CD4-positive, alpha-beta memory T cell (primary cell): ENCODE measurements at places on chromosomes 1 and 21. TPM values are rescaled to one million over a fixed set of nuclear protein-coding genes. Genes with fewer than 3 reads are reported as not detected.
A peak's percentile ranks its signal among the peaks of the same experiment; 100 is the strongest.

DNA sequence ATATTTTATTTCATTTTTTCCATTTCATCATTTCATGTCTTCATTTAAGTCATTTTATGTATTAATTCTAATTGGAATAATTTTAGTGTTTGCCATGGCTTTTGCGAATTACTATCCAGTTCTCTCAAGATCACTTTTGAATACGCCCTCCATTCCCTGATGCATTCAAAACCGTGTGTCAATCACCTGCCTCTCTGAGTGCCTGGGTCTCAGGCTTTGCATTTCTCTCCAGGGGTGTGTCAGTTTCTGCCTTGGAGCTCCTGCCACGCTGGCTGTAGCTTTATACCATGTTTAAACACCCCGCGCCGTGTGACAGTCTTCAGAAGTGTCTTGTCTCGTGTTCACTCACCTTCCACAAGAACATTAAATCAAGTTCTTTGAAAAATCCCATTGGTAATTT lies 7.4 kb upstream of the DNMT3L start:
- no peak overlapping the region for H3K27ac ChIP-seq
- H3K4me1 ChIP-seq = no peaks in the 10 kb centered on the region
- no peak for DNase-seq
- no peak overlapping the region for H3K4me3 ChIP-seq
- H3K27me3 ChIP-seq = no peaks in the 10 kb centered on the region

GRCh38 chr1:85630493-85630892 lies 49.9 kb downstream of the CCN1 start:
- H3K27ac ChIP-seq = no peak overlapping the region
- H3K27me3 ChIP-seq = no peaks in the 10 kb centered on the region
- no peaks in the 10 kb centered on the region for H3K4me1 ChIP-seq
- H3K4me3 ChIP-seq = no peak overlapping the region
- DNase-seq = no peak
- no peaks in the 10 kb centered on the region for H3K36me3 ChIP-seq

Gene EPHA10
- not detected for polyA plus RNA-seq

- peak overlapping the region; percentile 37 for H3K4me3 ChIP-seq
- peaks cover 27% of the 10 kb centered on the region for H3K36me3 ChIP-seq
- peak; percentile 83 for DNase-seq
- H3K27me3 ChIP-seq = no peaks in the 10 kb centered on the region
- H3K27ac ChIP-seq = peak overlapping the region; percentile 89
Measured at GRCh38 chr1:206579747-206580437, 32.4 kb downstream of the EIF2D start.

Gene ARHGAP29
- polyA plus RNA-seq = not detected

Gene MROH9
- polyA plus RNA-seq = not detected

- H3K4me1 ChIP-seq = peaks cover 40% of the 10 kb centered on the region
- peaks cover 48% of the 10 kb centered on the region for H3K27me3 ChIP-seq
- DNase-seq = no peak
- H3K4me3 ChIP-seq = no peak overlapping the region
Measured at GRCh38 chr1:152107031-152107983, 7.9 kb downstream of the TCHH start.

- H3K4me3 ChIP-seq = no peak overlapping the region
- no peaks in the 10 kb centered on the region for H3K36me3 ChIP-seq
- H3K27me3 ChIP-seq = no peaks in the 10 kb centered on the region
- DNase-seq = no peak
- no peaks in the 10 kb centered on the region for H3K4me1 ChIP-seq
- no peak overlapping the region for H3K27ac ChIP-seq
Measured at GRCh38 chr1:227898502-227899140, 49.1 kb downstream of the WNT9A start.

- no peaks in the 10 kb centered on the region for H3K4me1 ChIP-seq
- no peak overlapping the region for H3K4me3 ChIP-seq
- DNase-seq = no peak
- H3K27me3 ChIP-seq = peaks cover 14% of the 10 kb centered on the region
Measured at GRCh38 chr1:47460040-47460439, 22.2 kb downstream of the FOXD2 start.

Gene CELA3A
- not detected for polyA plus RNA-seq
